ENCODE measurements at places on chromosomes 2 and 18.

- no peak for DNase-seq
Measured at GRCh38 chr2:174997110-174997509, 8.1 kb downstream of the CHN1 start.

DNA sequence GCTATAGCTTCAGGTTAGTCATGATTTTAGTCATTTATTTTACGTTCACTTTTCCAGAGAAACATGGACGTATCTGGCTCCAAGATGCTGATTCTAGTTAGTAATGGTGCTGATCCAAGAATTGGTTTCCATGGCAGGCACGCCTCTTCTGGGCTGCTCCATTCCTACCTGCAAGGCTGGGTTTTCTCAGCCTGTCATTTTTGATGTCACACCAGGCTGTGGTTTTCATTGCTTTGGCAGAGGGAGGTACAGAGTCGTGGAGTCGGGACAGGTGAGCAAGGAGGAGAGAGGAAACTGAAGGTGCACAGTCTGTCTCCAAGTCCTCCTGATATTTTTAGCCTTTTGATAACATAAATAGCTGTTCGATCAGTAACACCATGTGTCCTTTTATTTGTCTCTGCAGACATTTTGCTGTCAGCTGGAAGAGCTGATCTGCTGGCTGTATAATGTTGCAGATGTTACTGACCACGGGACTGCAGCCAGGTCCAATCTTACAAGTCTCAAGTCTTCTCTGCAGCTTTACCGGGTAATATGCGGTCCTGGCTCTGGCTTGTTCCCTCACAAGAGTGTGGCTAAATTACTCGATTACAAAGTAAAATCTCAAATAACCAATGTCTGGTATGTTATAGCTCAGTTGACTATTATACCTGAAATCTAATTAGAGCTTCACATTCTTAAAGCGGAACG is 17.8 kb downstream of the CEP68 start:
- DNase-seq: no peak

- DNase-seq: no peak
Measured at GRCh38 chr2:46163098-46163430, 134.1 kb upstream of the EPAS1 start.

DNA sequence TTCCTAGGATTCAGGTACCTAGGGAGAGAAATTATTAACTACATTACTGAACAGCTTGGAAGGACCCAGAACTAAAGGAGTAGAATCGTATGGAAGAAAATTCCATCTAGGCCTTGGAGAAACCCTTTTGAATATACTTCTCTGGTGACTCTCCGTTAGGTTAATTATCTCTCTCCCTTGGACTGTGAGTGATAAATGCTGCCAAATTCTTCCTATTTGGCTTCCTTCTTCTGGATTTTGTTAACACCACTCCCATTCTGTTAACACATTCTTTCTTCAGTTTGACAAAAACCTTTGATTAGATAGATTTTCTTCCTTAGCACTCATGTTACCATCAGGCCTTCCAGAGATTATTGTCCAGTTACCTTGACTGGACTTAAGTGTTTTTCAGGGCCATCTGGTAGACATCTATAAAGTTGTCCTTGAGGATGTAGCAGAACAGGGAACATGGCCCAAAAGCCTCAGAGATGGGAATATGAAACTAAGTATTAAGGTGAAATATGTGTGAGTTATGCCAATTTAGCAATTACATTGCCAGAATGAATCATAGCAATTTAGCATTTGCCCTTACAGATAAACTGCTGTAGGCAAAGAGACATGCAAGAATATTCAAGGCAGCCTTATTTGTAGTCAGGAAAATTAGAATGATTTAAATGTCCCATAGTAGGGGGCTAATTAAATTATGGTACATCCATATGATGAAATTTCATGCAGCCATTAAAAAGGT is 6.7 kb downstream of the CYP27A1 start:
- DNase-seq: no peak

GRCh38 chr2:36616947-36617346 is 19.0 kb upstream of the FEZ2 start:
- no peak for DNase-seq
